NCI-H526 treated with DMSO at 0.1 percent for 48 hours (cell line): ENCODE measurements at places on chromosomes 2 and 18.
A peak's percentile ranks its signal among the peaks of the same experiment; 100 is the strongest.

DNA sequence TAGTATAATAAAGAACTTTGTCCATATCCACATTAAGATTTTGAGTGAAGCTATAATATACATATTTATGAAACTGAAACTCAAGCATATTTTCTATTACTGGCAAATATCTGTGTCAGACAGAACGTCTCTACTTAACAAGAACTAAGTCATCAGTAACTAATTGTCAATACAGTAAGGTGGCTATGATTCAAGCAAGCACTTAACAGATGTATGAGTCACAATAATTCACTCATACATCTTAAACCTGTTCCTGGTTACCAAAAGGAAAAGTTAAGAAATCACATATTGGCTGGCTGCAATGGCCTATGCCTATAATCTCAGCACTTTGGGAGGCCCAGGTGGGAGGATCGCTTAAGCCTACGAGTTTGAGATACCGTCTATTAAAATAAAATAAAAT lies 96.0 kb downstream of the SOS1 start:
- no peak for DNase-seq

GRCh38 chr2:131125195-131125757 lies 20.1 kb downstream of the PLEKHB2 start:
- no peak for DNase-seq

DNA sequence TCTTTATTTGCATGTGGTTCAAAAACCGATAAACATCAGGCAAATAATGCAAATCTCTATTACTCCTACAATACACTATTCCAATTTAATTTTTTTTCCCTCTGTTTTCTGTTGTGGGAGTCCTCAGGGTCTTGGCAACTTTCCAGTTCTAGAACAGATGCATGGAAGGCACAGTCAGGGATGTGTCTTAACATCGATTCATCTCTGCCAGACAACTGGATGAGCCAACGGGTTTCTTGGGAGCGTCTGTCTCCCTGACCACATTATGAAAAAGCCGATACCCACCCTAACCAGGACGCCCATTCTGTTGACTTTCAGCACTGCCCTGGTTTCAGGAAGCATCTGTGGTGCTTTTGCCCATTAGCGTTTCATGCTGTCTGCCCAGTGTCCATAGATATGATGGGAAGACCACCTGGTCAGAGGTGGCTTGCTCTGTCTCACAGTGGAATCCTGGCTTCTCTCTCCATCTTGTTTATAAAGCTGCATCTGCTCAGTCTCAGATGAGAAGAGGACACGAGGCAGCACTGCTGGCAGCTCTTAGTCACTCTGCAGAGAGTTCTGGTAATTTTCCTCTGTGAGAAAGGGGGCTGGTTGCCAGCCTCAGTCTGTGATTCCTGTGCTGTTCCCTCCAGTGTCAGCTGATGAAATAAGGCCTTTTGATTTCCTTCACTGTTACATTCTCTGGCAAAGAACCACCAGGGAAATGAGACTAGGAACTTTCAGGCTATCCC lies 57.9 kb upstream of the KCNE4 start:
- peak; percentile 96 for DNase-seq

- peak; percentile 6 for DNase-seq
Observed at GRCh38 chr2:129717560-129718130, 261.8 kb upstream of the RAB6C start.
